ENCODE measurements at places on chromosomes 13 and 19.

DNA sequence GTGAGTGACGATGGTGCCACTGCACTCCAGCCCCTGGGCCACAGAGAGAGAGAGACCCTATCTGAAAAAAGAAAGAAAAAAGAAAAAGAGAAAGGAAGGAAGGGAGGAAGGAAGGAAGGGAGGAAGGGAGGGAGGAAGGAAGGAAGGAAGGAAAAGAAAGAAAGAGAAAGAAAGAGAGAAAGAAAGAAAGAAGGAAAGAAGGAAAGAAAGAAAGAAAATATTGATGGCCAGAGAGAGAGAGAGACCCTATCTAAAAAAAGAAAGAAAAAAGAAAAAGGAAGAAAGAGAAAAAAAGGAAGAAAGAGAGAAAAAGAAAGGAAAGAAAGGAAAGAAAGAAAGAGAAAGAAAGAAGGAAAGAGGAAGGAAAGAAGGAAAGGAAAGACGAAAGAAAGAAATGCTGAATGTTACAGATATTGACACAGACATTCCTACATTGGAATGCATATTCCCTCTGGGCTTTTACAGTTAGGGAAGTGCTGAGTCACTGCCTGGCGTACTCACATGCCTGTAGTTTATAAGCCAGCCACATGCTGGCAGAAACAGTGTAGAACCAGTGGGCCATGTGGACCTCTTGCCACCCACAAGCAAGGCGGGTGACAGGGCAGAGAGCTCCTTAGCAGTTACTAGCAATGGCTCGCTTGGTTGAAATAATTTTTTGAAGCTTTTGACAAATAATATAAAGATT, 34.6 kb upstream of the SLC46A3 start:
- DNase-seq: peak; percentile 90

GRCh38 chr13:51803422-51804294, at the start of gene DHRS12:
Gene DHRS12, minus strand, starts transcription at chr13:51804163. Its CDS starts 4,504 bp downstream, at chr13:51799659.
- peak; percentile 91 for DNase-seq

GRCh38 chr19:19524053-19524452, 4.7 kb upstream of the YJEFN3 start:
- no peak for DNase-seq

DNA sequence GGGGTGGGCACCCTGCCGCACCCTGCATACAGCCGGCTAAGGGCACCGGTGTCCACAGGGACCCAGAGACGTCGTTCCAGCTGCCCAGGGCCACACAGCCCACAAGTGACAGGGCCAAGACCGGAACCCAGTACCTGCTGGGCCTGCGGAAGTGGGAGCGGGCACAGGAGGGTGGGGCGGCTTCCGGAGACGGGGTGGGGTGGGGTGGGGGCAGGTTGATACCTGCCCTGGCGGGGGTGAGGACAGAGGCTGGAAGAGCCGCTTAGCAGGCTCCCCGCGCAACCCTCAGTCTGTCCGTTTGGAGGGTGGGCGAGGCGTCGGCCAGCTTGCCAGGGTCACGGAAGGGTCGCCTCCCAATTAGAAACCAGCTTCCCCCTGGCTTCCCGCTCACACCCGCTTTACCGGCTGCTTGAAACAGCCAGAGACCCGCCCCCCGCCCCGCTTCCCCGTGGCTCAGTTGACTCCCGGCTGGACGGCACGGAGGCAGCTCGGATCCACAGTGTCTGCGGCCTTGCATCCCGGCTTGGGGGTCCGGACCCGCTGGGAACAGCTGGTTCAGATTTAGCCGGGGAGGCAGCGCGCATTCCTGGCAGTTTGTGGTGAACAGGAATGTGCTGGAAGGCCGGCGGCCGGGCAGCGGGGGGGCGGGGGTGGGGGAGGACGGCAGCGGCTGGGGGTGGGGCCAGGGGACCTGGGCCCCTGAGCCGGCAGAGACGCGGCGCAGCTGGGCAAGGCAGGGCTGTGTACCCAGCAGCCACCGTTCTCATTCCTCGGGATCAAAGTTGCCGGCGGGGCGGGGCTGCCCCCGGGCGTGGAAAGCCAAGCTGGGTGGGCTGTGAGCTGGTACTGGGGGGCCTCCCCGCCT, 1.9 kb downstream of the CNN2 start:
- peak; percentile 75 for DNase-seq

- DNase-seq: no peak
Measured at GRCh38 chr19:30444253-30444671, 72.1 kb downstream of the ZNF536 start.

GRCh38 chr13:93309886-93310523, 83.4 kb downstream of the GPC6 start:
- no peak for DNase-seq

DNA sequence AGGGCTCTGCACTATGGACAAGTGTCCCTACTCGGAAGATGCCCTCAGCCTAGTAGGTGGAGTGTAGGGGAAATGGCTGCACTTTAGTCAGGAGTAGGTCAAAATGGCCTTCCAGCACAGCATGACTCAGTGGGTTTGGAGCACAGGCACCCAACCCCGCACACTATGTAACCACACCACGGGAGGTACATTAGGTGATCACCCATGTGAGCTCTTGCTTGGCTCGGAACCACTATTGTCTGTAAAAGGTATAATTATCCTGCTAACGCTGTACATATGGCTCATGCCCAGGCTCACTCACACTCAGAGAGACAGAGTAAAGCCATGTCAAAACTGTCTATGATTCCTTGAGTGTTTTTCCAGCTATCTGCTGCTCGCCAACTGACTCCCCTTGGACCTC, 156.9 kb upstream of the DACH1 start:
- no peak for DNase-seq

DNA sequence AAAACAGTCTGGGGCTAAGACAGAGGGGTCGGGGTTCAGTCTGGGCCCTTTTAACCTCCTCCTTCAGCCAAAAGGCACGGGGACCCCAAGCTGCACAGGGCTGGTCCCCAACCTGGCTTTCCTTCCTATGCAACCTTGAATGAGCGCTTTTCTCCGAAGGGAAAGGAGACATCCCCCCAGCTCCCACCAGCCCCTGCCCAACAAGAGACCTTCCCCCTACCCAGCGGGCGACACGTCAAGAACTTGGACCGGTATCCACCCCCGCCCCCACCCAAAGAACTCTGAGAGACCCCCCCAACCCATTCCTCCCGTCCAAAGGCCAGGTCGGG, 35.0 kb upstream of the NANOS3 start:
- no peak for DNase-seq

GRCh38 chr13:90824032-90824431, 523.5 kb upstream of the MIR17HG start:
- DNase-seq: no peak

- DNase-seq: no peak
Measured at GRCh38 chr19:28940751-28941500, 272.0 kb downstream of the UQCRFS1 start.

- DNase-seq: no peak
Measured at GRCh38 chr13:67052550-67053490, 177.3 kb downstream of the PCDH9 start.

GRCh38 chr19:29215322-29215845, 2.4 kb upstream of the UQCRFS1 start:
- DNase-seq: no peak

GRCh38 chr13:67283637-67284036, 53.5 kb upstream of the PCDH9 start:
- no peak for DNase-seq

DNA sequence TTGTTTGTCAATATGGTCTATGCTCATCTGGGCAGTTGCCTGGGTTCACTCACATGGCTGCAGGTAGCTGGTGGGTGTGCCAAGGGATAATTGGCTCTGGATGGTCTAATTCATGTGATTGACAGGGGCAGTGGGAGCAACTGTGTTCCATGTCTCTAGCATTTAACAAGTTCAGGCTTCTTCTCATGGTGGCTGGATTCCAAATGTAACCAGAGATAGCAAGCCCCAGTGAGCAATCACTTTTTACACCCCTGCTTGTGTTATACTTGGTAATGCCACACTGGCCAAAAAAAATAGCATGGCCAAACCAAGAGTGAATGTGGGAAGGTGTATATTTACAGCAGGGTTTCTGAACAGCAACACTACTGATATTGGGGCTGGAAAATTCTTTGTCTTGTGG, 89.6 kb upstream of the TNFSF11 start:
- no peak for DNase-seq

Data from LoVo (cell line).